AG04449 (cell line): ENCODE measurements at places on chromosomes 5 and 9.

GRCh38 chr5:38866362-38867031, 20.7 kb downstream of the OSMR start:
- no peak for DNase-seq

DNA sequence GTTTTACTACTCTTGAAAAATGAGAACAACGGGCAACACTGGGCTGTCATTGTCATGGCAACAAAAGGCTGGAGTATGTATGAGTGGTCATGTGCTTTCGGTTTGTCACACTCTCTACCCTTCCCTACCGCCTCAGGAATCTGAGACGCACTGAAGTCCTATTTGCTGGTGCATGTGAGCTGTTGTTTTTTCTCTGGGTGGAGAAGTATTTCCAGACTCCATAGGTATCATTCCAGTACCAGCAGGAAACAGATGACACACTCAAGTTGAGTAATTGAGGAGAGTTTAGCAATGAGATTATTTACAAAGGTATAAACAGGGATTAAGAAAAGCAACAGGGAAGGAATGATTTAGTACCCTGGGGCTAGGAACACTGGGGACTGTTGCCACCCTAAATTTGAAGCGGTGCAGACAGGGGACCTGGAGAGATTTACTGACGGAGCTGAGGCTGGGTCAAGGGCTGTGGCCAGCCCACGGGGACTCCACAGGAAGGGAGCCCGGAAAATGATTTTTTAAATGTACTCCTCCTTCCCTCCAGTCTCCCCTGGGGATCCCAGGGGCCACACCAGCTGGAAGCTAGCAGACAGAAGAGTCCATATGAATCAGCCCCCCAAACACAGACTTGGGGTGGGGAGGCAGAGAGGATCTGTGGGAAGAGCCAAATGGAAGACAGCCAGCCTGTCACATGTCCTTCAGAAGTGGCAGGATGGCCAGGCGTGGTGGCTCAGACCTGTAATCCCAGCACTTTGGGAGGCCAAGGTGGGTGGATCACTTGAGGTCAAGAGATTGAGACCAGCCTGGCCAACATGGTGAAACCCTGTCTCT, 13.2 kb upstream of the ZBTB43 start:
- DNase-seq, result peak; percentile 57

- no peak for DNase-seq
Measured at GRCh38 chr5:4479426-4479825, 660.7 kb upstream of the ADAMTS16 start.

- no peak for DNase-seq
Measured at GRCh38 chr9:26341545-26341944, 551.1 kb downstream of the CAAP1 start.

- no peak for DNase-seq
Measured at GRCh38 chr5:81164476-81164875, 68.6 kb upstream of the CKMT2 start.

- DNase-seq, result no peak
Measured at GRCh38 chr9:34341659-34342295, 12.4 kb downstream of the NUDT2 start.

GRCh38 chr5:147113967-147114366, 120.9 kb upstream of the STK32A start:
- no peak for DNase-seq

DNA sequence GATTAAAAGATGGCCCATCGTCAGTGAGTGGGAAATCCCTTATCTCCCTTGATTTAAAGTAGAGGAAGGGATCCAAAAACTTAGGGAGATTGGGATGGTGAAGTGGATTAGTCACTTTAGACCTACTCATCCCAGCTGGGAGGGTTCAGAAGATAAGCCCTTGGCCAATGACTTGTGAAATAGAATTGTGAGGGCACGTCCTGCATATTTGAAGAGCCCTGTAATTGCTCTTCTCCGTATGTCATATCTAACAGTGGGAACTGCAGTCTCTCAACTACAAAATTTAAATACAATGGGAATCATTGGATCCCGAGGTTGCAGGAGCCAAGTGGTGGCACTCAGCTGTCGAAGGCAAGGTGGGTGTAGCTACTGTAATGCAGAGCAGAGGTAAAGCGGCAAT, 65.4 kb upstream of the C9orf72 start:
- DNase-seq, result no peak

DNA sequence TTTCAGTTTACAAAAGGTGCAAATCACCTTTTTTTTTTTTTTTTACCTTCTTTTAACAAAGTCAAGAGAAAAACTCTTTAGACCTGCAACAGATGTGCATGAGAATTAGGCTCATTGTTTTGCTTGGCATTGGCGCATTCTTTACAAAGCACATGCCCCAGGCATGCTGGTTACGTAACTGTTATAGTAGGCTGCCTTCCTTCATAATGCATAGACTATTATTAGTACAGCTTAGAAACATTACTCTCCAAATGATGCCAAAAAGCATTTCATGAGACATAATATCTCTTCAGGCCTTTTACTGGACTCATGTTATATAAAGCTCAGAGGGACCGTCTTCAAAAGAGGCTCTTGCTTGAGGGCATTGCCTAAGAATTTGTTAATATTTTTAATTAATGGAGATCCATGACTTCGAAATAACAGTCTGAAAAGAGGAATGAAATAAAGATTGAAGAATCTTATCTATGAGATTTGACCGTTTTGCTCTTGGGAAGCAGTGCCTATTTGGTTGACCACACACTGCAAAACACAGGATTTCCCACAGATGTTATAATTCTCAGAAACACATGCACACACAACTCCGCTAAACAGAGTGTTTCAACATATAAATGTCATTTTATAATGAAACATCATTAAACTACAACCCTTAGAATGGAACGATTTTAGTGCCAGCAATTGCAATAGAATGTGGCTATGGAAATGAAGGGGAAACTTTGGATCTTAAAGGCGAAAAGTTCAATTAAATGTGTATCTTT, 478.7 kb downstream of the PRR16 start:
- no peak for DNase-seq

GRCh38 chr5:124735169-124735858, 11.1 kb downstream of the ZNF608 start:
- no peak for DNase-seq

- no peak for DNase-seq
Measured at GRCh38 chr5:52657247-52657645, 130.5 kb upstream of the ITGA1 start.

DNA sequence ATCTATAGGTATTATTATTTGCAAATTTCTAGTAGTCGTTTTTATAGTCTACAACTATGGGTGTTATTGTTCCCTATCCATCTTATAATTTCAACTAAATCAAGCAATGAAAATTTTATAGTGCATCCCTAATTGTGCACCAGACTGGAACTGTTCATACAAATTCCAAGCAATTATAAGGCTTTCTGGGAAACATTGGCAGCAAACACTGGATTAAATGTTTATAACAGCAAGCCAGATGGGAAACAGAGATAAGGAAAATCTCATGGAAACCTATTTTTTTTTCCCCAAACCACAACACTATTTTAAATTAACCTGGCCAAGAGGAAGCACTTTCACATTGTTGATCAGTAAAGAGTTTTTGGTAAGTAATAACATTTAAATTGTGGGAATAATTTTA, 524.3 kb downstream of the RASEF start:
- no peak for DNase-seq

DNA sequence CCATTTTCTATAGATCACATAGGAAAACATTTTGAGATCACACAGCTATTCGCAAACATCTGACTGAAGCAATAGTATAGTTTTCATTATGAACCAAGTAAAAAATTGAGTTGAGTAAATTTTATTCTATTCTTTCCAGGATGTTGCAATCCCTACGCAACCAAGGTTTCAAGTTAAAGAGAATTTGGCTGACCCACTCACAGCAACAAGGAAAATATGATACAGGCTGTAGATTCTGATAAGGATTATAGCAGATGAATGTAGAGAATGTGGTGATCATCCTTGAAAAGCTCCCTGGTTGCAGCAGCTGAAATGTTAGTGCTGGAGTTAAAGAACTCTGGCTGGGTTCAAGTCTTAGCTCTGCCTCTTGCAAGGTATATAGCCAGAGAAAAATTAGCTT, 4.7 kb downstream of the ABCA1 start:
- DNase-seq, result peak; percentile 52
